SK-MEL-5 (cell line): ENCODE measurements at places on chromosomes 3 and 15.

DNA sequence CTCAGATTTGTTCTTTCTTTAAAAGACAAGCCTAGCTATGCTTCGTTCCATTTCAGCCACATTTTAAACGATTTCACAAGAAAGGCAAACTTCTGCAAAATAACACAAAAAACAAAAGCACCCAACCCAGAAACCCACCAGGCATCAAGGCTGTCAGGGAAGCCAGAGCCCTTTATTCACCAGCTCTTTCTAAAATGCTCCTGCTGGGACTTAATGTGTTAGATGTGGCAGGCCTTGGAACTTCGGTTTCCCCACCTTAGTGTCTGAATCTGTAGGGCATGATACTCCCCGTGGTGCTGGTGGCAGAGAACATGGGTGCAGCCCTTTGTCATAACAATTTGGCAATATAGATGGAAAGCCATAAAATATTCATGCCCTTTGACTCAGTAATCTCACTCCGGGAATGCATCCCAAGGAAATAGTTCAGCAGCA is 56.8 kb upstream of the LCTL start:
- no peak for DNase-seq

DNA sequence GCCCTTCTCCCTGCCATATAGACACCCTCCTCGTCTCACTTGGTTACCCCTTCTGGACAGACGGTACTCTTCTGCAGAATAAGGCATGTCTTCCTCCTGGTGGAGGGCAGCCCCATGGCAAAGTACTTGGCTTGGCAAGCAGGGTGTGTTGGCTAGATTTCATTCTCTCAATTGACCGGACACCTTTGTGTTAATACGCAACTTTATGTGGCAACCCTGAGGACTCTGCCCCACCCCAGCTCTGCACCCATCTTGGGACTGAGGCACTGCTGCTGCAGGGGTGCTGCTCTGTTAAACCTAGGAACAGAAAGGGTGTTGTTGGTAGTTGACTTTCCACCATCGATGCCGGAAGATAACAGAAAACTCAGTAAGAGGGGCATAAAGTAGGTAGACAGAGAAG is 55.2 kb downstream of the PTPRG start:
- no peak for DNase-seq

DNA sequence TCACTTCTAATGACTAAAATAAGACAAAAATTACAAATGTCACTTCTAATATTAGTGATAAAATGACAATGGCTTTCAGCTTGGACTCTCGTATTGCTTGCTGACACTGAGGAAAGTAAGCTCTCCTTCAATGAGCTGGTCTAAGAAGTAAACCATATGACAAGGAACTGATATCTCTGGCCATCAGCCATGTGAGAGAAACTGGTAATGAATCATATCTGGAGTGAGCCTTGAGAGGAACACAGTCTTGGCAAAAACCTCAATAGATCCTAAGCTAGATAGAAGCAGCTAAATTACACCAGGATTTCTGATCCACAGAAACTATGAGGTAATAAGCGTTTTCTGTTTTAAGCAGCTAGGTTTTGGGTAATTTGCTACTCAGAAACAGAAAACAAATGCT is 1575.1 kb downstream of the OTOL1 start:
- peak; percentile 36 for DNase-seq

- no peak for DNase-seq
Observed at GRCh38 chr3:140395134-140396075, 282.5 kb upstream of the TRIM42 start.

DNA sequence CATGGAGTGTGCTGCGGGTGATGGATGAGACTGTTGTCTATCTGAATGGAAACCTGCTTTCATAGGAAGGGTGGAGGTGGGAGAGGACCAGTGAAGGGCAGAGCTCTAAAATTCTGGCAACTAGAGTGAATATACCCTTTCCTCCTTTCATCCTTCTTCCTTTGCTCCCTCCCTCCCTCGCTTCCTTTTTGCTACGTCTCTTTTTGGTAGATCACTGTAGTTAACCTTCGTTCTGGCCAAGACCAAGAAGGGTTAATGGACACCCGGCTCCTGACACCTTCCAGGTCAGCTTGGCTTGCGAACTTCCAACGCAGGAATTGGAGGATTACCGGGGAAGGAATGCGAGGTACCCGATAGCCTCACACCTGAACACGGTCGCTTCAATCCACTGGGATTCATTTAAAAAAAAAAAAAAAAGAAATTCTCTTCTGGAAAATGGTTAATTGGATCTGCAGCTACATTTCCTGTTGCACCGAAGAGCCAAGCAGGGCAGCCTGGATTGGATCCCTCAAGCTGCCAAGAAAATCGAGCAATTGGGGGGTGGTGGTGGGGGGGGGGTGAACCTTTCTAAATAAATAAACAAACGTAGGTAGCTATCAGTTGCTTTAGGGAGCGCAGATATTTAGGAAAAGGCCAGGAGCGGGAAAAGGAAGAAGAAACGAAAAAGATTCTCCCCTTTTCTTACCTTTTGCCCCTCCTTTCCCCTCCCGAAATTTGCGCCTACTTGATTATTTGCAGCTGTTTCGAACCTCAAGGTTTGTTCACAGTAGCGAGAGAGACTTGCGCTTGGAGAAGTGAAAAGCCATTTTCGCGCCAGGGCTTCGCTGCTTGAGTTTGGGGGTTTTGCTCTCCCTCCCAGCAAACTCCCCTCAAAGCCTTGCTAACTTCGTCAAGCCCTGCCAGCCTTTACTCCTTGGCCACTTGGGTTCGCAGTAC is 9.5 kb upstream of the NR2F2 start:
- no peak for DNase-seq

DNA sequence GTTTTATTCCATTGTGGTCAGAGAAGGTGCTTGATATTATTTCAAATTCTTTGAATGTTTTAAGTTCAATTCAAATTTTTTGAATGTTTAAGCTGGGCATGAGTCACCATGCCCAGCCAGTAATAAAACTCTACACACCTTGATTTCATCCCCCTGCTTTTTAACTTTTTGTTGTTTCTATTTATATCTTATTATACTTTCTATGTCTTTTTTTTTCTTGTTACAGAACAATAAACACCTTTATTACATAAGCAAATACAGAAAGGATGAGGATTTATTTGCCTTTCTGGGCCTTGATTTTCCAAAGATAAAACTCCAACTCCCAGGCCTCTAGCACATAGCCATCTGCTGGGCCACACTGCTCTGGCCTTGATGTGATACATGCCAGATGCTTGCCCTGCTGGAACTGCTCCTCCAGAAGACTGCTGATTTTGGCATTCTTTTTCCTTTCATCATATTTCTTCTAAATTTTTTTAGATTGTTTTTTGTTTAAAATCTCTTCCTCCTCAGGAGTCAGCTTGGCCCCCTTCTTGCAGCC is 14.0 kb downstream of the DNAH12 start:
- no peak for DNase-seq

- no peak for DNase-seq
Observed at GRCh38 chr15:35000511-35000910, 12.4 kb upstream of the ZNF770 start.

GRCh38 chr15:39770748-39771689 is 11.6 kb downstream of the FSIP1 start:
- peak; percentile 30 for DNase-seq

GRCh38 chr3:4595710-4596113 is 102.6 kb downstream of the ITPR1 start:
- DNase-seq: no peak

DNA sequence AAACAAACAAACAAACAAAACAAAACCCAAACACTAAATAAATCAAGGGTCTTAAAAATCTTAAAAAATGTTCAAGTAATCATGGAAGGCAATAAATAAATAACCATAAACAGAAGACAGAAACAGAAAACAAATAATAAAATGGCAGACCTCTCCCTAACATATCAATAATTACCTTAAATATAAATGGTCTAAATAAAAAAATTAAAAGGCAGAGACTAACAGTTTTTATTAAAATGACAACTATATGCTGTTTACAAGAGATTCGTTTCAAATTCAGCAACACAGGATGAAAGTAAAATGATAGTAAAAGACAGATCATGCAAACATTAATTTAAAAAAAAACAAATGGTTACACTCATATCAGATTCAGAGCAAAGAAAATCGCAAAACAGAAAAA is 91.1 kb downstream of the UBE3A start:
- DNase-seq: no peak

- DNase-seq: no peak
Observed at GRCh38 chr3:168472783-168473182, 377.1 kb upstream of the GOLIM4 start.

DNA sequence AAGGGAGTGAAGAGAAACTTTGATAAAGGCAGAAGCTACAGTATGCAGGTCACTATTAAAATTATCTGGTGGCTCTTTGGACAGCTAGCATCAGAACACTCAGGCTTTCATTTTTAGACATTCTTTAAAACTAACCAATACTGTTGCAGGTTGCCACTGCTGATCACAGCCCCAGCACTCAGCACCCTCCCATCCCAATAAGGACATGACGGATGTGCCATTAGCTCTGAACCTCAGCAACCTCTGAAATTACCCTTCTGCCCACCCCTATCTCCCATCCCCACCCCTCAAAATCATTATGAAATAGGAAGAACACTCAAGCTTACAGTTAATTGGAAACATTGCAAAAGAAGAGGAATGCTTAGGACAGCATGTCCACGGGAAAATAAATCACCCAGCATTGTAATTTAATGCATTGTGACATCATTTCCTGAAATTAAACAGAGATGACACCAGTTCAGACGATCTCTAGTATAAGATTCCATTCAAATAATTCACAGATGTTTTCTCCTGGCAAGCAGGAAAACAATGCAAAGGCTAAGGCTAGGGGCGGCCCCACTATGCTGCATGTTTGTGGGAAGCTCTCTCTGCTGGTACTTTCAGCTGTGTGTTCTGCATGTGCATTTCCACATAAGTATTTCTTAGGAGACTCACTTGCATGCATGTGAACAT is 71.6 kb downstream of the MEIS2 start:
- DNase-seq: no peak
